ENCODE measurements at places on chromosomes 7 and 10. TPM values are rescaled to one million over a fixed set of nuclear protein-coding genes. Genes with fewer than 3 reads are reported as not detected.

Gene UPK3B
- 0.37 TPM for total RNA-seq

DNA sequence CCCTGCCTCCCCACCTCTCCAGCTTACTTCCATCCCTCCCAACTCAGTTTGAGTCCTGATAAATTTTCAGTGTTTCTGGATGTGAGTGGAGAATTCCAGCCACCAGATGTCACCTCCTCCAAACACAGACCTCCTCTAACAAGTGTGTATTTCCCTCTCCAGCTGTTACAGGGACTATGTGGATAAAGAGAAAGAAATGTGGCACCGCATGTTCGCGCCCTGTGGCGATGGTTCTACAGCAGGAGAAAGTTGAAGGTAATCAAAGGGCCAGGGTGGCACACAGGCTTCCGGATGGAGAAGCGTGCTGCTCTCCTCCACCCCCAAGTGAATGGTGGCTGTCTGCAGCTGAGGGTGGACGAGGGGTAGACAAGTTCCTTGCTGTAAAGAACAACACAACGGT is 14.7 kb downstream of the FKBP6 start:
- no peak for DNase-seq

GRCh38 chr7:129438281-129438838 is 4.1 kb downstream of the STRIP2 start:
- DNase-seq, result no peak

GRCh38 chr10:123133541-123134342 is 2.0 kb upstream of the HMX3 start:
- DNase-seq, result no peak
